ENCODE measurements at places on chromosomes 2 and 18.
A peak's percentile ranks its signal among the peaks of the same experiment; 100 is the strongest.

GRCh38 chr2:138177693-138178092 lies 213.4 kb downstream of the HNMT start:
- no peak for DNase-seq

DNA sequence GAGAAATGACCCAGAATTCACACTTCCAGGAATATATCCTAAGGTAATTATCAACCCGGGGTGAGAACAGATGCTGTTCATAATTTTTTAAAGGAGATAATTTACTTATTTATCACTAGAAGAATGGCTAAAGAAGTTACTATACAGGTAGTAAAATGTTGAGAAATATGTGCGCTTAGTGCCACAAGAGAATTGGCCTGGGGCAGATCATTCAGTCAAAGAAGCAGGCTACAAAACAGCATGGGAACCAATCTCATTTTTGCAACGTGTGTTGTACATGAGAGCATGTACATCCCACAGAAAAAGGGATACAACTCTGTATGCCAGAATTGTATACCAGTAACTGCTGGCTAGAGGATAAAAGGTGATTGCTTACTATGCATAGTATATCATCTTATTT lies 75.2 kb downstream of the VIT start:
- no peak for DNase-seq

- no peak for DNase-seq
Observed at GRCh38 chr2:41791523-41791922, 256.3 kb upstream of the PKDCC start.

- no peak for DNase-seq
Observed at GRCh38 chr2:60092781-60093180, 460.7 kb downstream of the BCL11A start.

DNA sequence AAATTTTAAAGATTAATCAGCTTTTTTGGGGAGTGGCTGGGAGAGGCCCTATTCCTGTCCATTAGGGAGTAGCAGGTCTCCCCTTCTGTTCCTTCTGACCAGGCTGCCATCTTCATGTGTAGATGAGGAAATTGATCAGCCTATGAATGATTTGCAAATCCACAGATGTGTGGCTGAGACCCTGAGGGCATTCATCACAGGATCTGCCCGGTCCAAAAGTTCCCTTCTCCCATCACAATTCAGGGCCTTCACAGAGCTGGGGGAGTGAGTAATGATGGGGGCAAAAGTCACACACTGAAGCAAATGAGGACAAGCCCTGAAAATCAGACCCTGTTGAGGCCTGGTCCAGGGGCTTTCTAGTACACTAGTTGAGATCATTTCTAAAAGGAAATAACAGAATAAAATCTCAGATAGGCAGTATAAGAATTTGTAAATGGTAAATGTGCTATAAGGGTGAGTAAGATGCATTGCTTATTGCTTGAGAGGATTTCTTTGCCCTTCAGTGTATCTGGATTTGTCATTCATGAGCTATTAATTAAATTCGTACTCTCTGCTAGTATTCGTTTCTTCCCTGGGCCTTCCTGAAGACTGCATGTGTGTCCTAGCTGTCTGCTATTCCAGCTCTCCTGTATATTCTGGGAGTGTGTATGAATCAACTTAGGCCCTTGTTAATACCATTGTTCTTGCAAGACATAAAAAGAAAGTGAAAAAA lies 53.2 kb downstream of the SETBP1 start:
- DNase-seq: no peak

- no peak for DNase-seq
Observed at GRCh38 chr18:57267368-57267925, 84.9 kb upstream of the ST8SIA3 start.

- DNase-seq: no peak
Observed at GRCh38 chr18:60893355-60894097, 439.7 kb upstream of the CDH20 start.

DNA sequence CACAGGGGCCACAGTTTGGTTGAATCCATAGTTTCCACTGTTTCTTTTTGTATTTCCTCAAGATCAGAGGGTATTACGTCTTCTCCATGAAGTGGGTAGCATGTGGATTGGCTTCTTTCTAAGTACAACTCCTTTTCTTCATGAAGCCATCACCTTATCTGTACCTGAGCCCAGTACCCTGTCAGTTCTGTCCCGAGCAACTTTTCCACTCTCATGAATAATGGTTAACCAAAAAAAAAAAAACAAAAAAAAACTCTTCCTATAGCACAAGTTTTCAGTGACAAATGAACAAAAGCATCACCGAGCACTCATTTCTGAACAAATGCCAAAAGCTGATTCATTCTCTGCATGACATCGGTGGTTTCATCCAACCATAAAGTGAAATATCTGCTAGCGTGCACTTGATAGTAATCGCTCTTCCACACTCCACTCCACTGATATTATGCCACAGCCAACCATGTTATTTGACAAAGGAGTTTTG lies 53.0 kb upstream of the CCDC150 start:
- peak; percentile 74 for DNase-seq

DNA sequence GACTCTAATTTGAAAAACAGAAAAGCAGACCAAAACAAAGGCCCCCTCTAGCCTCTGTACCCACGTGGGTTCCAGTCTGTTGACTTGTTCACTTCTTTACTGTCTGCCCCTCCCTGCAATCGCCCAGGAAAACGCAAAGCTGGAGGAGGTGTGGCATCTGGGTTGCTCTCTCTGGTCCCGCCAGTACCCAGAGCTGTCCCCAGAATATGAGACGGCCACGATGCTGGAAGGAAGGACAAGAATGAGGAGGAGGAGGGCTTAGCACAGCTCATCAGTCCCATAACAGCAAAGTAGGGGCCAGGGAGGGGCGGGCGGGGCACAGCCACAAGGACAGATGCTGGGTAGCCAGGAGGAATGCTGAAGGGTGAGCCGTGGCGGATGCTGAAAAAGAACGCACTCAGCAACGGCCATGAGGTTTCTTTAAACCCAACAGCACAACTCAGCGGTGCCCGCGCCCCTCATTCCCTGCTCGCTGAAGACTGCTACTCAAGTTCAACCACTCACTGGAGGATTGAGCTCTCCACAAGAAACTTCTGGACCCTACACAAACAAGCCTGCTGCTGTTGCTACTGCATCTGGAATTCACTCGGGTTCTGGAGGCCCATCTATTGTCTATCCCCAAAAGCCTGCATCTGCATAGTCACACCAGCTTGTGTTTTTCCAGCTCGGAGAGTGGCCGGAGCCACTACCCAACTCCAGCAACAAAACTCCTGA lies 187.7 kb downstream of the HDAC4 start:
- DNase-seq: no peak

DNA sequence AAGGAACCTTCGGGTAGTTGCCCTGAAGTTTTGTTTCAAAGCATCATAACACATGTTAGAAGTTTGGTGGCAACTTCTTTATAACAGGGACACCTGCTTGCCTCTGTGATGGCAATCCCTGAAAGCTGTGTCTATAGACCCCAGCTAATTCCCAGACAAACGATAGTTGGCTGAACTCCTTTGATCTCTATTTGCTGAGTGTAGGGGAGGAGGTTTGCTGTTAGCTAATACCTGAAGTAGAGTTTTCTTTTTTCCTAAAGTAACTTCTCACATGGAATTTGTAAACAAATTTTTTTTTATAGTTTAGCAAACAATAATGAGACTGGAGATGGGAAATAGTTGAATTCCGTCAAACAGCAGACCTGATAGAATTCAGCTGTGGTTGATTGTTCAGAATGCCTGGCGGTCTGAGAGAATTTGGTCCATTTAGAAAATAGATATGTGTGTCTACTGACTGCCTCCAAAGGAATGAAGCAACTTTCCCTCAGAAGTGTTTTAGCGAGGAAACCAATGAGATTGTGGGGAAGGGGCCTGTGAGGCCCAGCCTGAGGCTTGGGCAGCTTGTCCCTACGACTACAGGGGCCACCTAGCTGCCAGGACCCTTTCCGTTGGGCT lies 123.5 kb upstream of the EPAS1 start:
- no peak for DNase-seq
